ENCODE measurements at places on chromosomes 1 and 21.

GRCh38 chr1:224223819-224224714 lies 41.0 kb downstream of the DEGS1 start:
- DNase-seq, result no peak

- no peak for DNase-seq
Measured at GRCh38 chr1:237219751-237220642, 178.0 kb downstream of the RYR2 start.

DNA sequence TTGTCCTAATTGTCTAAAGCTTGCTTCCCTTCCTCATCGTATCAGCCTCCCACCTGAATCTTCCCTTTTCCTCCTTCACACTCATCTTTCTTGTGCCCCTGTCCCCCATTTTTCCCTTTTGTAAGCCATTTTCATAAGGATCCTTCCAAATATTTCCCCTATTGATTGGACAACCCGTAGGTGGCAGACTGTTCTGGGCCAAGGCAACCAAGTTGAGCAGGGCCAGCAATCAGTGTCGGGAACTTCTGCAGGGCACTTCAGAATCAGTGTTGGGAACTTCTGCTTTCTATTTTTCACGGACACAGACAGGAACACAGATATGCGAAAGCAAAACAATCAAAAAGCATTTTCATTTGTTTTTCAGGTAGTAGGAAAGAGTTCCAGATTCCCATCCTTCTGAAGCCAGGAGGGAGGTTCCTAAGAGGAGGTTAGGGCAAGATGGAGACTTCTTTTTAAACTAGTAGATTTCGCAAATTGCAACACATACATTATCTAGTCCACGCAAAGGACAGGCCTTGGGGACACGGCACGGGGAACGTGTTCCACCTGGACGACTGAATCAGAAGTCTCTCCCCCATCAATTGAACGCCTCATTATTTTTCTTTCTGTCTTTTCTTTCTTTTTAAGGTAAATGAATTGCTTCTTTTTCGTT lies 691 bp upstream of the MPZL1 start:
- DNase-seq, result no peak

GRCh38 chr1:188194916-188195315 lies 1366.2 kb downstream of the PLA2G4A start:
- no peak for DNase-seq

- DNase-seq, result no peak
Measured at GRCh38 chr1:6345460-6345859, 48.1 kb downstream of the ACOT7 start.

Data from stimulated activated CD4-positive, alpha-beta T cell treated with anti-CD3 and anti-CD28 coated beads, TNF-alpha, amount 100 ng/mL, for 1 hour (primary cell).